ENCODE measurements at places on chromosomes 6 and 20.
A peak's percentile ranks its signal among the peaks of the same experiment; 100 is the strongest.

GRCh38 chr6:31586008-31586407 lies at the start of gene LST1:
TSS of gene LST1 (plus strand) at chr6:31586277. CDS start at chr6:31587300, 1,023 bp downstream.
- H3K4me3 ChIP-seq = no peak within 1 kb of the TSS
- DNase-seq = no peak
- no peaks in the 10 kb centered on the region for H3K4me1 ChIP-seq

- H3K4me3 ChIP-seq = peak within 1 kb of the TSS; percentile 47
- no peaks in the 10 kb centered on the region for H3K4me1 ChIP-seq
- H3K27ac ChIP-seq = no peak within 1 kb of the TSS
- no peaks in the 10 kb centered on the region for H3K27me3 ChIP-seq
- H3K36me3 ChIP-seq = no peaks in the 10 kb centered on the region
Measured at GRCh38 chr6:7725849-7726415, at the start of gene BMP6. TSS of gene BMP6 (plus strand) at chr6:7726099. CDS start at chr6:7726956, 857 bp downstream.

GRCh38 chr6:131929264-131929663 lies 21.9 kb downstream of the CCN2 start:
- no peaks in the 10 kb centered on the region for H3K27me3 ChIP-seq
- no peak overlapping the region for H3K4me3 ChIP-seq
- H3K4me1 ChIP-seq = no peaks in the 10 kb centered on the region
- H3K27ac ChIP-seq = no peak overlapping the region
- DNase-seq = no peak

GRCh38 chr6:122778985-122779661 lies 393 bp upstream of the FABP7 start:
- H3K36me3 ChIP-seq = no peaks in the 10 kb centered on the region
- H3K27ac ChIP-seq = no peak overlapping the region
- DNase-seq = no peak
- H3K4me1 ChIP-seq = no peaks in the 10 kb centered on the region
- peaks cover 2% of the 10 kb centered on the region for H3K27me3 ChIP-seq

DNA sequence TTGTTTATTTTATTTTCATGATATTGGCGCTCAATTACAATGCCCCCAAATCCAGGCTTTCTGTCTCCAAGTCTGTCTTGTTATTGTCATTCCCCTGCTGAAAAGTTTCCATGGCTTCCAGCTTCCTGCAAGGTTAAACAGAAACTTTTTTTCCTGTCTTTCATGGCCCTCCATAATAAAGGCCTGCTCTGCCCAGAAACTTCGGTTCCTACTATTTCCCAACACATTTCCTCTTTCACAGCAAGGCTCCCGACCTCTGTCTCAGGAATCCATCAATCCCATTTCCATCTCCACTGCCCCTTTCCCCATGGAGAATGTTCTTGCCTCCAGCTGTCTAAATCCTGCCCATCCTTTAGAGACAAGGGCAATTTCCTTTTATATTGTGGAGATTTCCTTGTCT lies 365.2 kb upstream of the JARID2 start:
- H3K4me1 ChIP-seq = no peaks in the 10 kb centered on the region
- no peak overlapping the region for H3K27ac ChIP-seq
- DNase-seq = no peak
- no peaks in the 10 kb centered on the region for H3K27me3 ChIP-seq

DNA sequence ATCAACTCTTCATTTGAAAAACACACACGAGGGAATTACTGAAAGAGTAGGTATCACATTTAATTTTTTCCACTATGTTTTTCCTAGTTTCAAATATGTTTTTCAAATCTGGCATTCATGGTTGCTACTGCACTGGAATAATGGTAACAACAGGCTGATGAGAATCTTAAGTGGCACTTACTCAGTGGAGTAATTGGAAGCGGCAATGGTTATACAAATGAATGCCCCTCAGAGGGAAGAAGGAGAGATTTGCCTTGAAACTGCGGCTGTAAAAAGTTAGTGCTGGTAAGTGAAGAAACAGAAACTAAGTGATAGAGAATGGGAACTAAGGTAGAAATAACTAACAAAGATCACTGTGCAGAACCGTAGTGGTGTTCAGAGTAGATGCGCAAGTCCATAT lies 41.0 kb upstream of the PDE7B start:
- no peak for DNase-seq
- no peaks in the 10 kb centered on the region for H3K36me3 ChIP-seq
- no peak overlapping the region for H3K27ac ChIP-seq

- H3K4me3 ChIP-seq = no peak overlapping the region
- no peak for DNase-seq
- H3K36me3 ChIP-seq = no peaks in the 10 kb centered on the region
Measured at GRCh38 chr6:13517116-13517515, 29.7 kb upstream of the GFOD1 start.

DNA sequence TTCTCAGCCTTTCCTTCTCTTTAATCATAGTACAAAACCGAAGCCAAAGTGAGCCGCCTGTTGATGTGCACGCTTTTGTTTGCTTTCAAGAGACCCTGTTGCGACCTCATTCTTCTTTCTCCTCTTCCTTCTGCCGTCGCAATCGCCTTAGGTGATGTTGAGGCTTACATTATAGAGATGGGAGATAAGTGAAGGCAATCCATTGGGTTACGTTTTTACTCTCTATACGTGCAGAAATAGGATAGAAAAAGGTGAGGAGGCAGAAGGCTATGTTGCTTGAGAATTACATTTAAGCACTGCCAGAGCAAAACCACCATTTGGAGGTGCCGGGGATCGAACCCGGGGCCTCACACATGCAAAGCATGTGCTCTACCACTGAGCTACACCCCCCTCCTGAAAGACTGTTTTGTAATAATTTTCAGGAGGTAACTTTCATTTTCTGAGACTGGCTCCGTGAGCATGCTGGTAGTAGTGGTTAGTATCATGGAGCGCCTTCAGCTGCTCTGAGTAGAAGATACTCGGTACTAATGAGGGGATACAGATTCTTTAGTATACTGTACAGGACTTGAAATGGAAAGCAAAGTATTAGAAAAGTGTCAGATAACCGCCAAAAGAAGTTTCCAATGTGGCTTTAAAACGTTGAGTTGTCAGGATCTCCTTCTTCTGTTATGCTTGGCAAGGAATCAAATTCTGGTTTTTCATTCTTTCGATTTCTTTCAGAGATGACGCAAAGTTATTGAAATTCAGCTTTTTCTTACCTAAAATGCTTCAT lies 165.6 kb downstream of the TRIM27 start:
- no peaks in the 10 kb centered on the region for H3K36me3 ChIP-seq
- no peaks in the 10 kb centered on the region for H3K27me3 ChIP-seq
- H3K27ac ChIP-seq = no peak overlapping the region
- no peak overlapping the region for H3K4me3 ChIP-seq

GRCh38 chr6:24549674-24550353 lies 55.0 kb downstream of the ALDH5A1 start:
- H3K27me3 ChIP-seq = no peaks in the 10 kb centered on the region
- DNase-seq = no peak
- no peaks in the 10 kb centered on the region for H3K36me3 ChIP-seq

DNA sequence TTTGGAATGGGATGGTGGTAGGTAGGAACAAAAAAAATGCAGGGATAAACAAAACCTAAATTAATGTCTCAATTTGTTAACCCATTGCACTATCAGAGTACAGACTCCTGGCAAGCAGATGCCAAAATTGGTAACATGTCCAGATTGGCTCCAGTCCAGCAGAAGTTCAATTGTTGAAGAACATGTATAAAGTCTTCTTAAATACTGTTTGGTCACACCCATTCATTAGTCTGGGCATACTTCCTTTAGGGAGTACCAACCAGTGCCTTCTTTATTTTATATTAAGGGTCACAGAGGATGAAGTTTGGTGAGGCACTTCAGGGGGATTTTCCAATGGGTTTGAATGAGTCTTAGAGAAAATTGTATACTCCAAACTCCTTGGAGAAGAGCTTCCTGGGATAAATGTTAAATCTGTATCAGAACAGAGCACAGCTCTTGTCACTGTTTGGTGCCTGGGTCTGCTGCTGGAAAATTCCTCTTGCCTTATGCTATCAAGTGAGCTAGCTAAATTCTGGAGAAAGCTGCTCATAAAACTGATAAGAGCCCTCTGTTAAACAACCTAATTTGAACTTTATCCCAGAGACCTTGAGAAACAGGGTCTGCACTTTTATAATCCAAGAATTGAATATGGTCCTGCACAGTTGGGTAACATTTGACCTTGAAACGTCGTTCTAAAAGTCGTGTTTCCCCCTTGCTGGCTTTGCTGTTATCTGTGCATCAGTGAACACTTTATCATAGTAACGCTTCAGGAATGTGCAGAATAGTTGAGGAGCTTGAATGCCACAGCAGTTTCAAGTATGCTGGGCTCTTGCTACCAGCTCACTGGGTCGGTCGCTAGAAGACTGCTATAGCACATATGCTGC lies 334.1 kb upstream of the CITED2 start:
- no peaks in the 10 kb centered on the region for H3K36me3 ChIP-seq
- no peaks in the 10 kb centered on the region for H3K27me3 ChIP-seq
- H3K4me1 ChIP-seq = no peaks in the 10 kb centered on the region
- DNase-seq = no peak
- H3K27ac ChIP-seq = no peak overlapping the region
- H3K4me3 ChIP-seq = no peak overlapping the region

GRCh38 chr6:108914235-108915022 lies 66.2 kb downstream of the ARMC2 start:
- no peak overlapping the region for H3K4me3 ChIP-seq
- no peaks in the 10 kb centered on the region for H3K27me3 ChIP-seq
- no peak for DNase-seq
- H3K27ac ChIP-seq = no peak overlapping the region
- H3K4me1 ChIP-seq = no peaks in the 10 kb centered on the region
